ENCODE measurements at places on chromosomes 11 and 22.

DNA sequence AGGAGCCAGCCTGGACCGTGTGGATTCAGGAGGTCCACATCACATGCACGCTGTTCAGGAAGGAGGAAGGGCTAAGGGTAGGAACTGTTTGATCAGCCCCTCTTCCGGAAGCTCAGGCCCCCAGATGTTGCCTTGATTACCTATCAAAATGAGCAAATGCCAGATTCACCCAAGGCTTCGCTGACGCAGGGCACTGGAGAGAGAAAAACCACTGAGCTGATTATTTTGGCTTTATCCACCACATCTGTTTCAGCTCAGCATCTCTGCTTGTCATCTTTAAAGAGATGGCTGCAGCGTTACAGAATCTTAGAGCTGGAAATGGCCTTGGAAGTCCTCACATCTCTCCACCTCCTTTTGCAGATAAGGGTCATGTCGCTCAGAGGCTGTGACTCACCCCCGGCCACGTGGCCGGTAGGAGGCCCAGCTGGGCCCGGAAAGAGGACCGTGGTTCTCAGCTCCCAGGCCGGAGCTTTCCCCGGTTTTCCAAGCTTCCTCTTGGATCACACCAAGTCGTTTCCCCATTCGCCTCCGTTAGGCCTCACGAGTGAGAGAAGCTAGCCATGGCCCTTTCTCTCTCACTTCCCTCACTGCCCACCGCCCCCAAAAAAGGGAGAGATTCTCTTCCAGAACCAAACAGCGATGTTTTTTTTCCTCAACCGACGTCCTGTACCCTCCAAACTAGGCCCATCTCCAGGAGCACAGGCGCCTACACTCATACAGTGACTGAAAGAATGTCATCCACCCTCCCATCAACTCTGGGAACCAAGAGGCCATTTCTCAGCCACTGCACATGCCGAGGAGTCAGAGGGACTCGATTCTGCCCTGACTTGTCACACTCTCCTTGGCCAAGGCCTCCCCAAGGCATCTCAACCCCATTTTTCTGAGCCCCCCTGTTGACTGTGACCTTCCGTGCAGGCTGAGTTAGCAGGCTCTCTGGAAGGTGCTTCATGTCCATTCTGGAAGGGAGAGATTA lies 37.6 kb downstream of the LIF start:
- DNase-seq = no peak

- DNase-seq = no peak
Observed at GRCh38 chr22:40819599-40820140, 524 bp upstream of the SLC25A17 start.

DNA sequence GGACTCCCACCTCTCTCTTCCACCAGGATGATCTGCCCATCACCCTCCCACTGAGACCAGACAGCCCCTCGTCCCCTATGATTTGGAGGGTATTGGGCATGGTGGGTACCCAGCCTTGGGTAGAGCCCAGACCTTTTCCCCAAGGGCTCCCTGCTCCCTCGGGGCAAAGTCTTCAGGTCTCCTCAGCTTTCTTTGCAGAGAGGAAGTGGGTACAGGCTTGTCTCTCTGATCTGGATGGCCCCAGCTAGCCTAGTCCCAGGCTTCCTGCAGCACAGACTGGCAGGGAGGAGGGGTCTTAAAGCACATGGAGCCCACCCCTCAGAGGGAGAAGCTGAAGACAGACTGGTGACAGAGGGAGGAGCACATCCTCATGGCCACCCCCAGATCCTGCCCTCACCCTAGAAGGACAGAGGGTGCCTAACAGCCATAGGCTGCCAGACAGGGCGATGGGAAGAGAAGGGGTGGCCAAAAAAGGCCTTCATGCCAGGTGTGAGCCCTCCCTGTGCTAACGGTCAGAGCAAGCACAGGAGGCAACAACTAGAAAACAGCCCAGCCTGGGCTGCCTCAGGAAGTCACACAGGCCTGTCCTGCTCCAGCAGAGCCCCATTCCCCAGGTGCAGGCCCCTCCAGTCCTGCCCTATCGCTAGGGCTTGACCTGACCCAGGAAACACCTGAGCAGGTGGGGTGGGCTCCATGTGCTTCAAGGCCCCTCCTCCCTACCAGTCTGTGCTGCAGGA lies 30.4 kb downstream of the SLC22A12 start:
- DNase-seq = no peak

DNA sequence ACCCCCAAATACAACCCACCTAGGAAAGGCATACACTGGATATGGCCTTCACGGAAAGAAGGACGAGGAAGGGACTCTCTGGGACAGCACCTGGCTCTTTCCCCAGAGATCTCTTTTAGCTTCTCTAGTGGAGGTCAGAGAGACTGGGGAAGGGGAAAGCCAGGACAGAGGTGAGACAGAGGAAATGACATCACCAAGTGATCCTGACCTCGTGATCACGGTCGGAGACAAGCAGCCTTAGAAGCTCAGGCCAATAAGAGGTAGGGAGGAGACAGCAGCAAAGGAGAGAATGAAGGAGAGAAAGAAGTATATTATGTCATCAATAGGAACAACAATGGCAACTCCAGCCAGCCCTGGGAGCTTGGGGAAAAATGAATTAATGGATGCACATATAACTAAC lies 15.4 kb upstream of the TMPRSS13 start:
- DNase-seq = no peak

DNA sequence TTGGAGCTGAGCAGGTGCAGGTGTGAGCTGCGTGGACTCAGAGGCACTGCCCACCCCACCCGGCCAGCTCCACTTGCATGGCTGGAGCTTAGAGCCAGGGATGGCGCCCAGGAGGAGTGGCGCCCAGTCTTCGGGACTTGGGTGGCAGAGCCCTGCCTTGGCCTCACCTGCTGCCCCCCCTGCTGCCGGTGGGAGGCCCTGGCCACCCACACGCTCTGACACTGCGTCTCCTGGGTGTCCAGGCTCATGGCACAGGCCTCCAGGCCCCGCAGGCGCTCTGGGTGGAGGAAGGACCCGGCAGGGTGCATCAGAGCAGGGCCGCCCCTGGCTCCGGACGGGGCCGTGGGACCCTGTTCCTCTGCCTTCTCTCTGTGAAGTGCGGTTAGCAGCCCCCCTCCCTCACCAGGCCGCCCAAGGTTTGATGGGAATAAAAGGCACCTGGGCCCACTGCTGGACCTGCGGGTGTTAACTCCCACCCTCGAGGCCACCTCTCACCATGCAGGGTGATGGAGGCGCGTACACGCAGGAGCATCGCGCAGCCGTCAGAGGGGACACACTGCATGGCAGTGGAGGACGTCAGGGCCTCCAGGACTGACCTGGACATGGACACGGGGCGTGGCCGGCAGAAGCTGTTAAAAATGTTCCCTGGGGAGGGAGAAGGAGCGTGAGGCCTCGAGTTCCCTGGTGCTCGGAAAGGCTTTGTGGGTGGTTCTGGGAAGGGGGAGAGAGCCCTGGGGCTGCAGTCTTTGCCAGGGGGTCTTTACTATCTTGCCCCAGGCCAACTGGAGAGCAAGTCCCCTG lies 11.8 kb downstream of the IL17REL start:
- DNase-seq = no peak

GRCh38 chr11:110764485-110764884 lies 52.2 kb upstream of the ARHGAP20 start:
- no peak for DNase-seq

DNA sequence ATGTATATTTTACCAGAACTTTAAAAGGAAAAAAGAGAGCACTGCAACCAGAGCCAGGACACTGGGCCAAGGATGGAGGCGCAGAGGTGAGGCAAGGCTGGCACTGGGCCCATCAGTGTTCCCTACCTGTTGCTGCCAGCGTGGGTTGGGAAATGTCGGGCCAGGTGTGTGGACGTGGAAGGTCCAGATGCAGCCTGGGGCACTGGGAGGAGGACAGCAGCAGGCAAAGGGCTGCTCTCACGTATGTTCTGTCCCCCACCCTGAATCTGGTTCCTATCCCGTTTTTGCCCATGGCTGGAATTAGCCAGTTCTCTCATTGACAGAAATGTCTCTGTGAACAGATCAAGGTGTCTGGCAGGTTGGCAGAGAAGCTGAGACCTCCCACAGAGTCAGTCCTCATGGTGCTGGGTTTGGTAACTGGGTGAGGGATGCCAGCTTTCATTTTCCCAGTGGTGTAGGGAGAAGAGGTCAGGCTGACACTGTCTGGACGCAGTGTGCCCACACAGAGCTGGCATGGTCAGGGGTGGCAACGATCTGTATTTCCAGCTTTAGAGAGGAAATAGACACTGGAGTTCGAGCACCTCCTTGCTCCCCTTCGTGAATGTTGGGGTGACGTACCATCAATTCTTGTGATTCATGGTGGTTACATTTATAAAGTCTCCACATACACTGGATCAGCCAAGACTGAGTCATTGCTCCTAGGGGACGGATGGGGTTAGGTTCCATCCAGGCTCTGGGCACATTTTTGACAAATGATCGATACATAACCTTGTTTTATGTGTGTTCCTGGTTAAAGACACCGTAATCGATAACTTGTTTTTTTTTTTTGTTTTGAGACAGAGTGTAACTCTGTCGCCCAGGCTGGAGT lies 4.3 kb upstream of the PNPLA3 start:
- no peak for DNase-seq

DNA sequence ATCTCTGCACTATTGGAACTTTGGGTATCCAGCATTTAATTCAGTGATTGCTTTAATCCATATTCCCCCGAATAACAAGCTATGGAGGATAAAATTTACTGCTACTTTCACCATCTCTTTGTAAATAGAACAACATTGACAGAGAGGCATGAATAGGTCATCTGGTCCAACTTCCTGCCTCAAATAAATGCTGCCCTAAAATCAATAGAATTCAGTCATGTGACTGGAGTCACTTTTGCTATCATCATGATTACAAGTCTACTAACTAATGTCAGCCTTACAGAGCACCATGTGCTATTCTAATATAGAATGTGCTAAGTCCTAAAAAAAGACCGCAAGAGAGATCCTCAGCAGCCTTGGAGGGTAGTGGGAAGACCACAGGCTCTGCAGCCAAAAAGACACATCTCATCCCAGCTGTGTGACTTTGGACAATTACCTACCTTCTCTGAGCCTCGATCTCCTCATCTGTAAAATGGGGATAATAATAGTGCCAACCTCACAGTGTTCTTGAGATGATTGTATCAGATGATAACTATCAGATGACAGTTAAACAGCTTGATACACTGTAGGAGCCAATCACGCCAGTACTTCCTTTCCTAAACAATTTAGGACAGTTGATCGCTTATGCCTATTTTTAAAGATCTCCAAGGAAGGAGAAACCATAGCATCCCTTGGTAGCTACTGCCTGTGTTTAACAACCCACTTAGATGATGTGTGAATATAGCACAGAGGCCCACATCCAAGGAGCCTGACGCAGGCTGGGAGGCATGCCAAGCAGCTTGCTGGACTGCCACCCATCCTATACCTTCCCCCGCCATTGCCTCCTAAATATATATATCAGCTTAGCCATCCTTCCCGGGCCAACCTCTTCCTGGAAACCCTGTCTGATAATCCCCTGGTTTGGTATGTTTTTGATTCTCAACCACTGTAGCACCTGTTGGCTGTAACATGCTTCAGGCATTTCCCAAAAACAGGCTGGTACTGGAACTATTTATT lies 77.3 kb upstream of the PHF21A start:
- DNase-seq = no peak

- no peak for DNase-seq
Observed at GRCh38 chr11:128201009-128201408, 386.3 kb downstream of the ETS1 start.

- no peak for DNase-seq
Observed at GRCh38 chr11:73155102-73155501, 13.0 kb upstream of the FCHSD2 start.

- no peak for DNase-seq
Observed at GRCh38 chr11:28621753-28622152, 513.6 kb downstream of the METTL15 start.

- DNase-seq = no peak
Observed at GRCh38 chr11:73968356-73968966, 14.2 kb downstream of the UCP2 start.
